ENCODE measurements at places on chromosomes 2 and 18.

DNA sequence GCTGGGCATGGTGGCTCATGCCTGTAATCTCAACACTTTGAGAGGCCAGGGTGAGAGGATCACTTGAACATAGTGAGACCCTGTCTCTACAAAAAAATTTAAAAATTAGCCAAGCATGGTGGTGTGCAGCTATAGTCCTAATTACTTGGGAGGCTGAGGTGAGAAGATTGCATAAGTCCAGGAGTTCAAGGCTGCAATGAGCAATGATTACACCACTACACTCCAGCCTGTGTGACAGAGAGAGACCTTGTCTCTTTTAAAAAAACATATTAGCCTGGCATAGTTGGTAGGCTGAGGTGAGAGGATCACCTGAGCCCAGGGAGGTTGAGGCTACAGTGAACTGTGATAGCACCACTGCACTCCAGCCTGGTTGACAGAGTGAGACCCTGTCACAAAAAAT is 13.7 kb downstream of the TRAPPC8 start:
- no peak for DNase-seq

DNA sequence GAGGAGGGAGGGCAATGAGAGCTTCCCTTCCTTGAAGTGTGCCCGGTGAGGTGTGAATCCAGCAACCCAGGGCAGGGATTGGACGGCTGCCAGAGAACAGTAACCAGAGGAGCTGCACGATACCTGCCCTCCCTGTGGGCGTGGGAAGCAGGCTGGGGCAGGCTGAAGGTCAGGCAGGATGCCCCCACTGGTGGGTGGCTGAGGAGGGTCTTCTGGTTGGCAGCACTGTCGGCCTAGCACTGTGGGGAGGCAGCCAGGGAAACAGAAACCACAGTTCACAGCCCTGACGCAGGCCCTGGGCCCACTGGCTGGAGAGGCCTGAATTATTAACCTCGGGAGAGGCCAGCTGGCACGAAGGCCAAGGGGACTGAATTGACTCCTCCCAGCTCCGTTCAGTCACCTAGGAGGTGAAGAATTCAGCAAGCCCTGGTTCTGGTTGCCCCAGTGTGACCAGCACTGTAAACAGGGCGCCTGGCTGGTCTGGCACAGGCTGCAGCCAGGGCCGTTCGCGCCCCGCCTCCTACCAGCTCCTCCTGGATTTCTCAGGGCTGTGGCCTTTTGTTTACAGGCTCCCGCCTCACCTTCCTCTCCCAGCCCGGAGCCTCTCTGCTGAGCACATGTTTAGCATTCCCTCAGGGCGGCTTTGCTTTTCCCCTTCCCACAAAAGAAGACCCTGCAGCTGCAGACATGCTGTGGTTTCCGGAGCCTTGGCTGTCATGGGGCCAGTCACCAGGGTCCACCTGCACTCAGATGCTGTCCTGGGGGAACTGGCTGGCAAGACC is 97.8 kb downstream of the B3GNT2 start:
- no peak for DNase-seq

- no peak for DNase-seq
Observed at GRCh38 chr2:158799181-158799580, 4.1 kb downstream of the DAPL1 start.

DNA sequence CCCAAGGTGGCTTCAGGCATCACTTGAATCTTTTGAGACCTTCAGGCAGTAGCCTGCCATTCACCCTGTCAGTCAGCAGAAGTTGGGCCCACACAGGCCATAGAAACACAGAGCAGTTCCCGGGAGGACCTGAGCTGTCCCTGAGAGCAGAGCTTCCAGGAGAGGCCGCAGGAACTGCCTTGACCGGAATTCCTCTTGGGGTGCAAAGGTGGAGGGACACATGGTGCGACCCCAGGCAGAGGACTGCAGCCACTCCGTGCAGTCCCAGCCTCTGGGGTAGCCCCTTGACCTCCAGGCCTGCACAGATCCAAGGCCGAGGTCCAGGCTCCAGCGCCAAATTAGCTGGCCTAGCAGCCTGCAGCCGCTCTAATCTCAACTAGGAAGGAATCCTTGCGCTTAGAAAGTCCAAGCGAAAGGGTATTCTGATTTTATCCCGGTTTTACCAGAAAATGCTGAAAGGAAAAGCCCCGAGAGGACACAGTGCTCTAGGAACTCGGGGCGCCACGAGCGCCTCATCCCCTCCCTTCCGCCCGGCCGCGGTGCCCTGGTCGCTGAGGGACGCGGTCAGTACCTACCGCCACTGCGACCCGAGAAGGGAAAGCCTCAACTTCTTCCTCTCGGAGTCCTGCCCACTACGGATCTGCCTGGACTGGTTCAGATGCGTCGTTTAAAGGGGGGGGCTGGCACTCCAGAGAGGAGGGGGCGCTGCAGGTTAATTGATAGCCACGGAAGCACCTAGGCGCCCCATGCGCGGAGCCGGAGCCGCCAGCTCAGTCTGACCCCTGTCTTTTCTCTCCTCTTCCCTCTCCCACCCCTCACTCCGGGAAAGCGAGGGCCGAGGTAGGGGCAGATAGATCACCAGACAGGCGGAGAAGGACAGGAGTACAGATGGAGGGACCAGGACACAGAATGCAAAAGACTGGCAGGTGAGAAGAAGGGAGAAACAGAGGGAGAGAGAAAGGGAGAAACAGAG is 5.4 kb downstream of the SIX2 start:
- no peak for DNase-seq

- DNase-seq: no peak
Observed at GRCh38 chr2:234976479-234977227, 24.8 kb downstream of the SH3BP4 start.

DNA sequence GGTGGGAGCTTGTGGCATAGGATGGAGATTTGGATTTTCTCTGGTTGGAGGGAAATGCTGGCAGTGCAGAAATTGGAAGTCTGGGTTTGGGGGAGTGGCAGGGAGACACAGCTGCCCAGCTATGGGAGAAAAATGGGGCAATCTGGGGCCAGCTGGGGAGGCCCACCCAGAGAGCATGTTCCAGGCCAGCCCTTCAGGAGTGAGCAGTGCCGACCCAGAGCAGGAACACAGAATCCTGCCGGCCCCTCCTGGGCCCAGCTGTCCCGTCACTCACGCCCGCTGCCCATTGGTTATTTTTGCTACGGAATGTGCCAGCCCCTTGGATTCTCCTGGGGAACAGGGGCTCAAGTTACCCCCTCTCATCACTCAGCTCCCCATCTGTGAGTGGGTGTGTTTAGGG is 4.9 kb downstream of the SPEG start:
- DNase-seq: no peak

DNA sequence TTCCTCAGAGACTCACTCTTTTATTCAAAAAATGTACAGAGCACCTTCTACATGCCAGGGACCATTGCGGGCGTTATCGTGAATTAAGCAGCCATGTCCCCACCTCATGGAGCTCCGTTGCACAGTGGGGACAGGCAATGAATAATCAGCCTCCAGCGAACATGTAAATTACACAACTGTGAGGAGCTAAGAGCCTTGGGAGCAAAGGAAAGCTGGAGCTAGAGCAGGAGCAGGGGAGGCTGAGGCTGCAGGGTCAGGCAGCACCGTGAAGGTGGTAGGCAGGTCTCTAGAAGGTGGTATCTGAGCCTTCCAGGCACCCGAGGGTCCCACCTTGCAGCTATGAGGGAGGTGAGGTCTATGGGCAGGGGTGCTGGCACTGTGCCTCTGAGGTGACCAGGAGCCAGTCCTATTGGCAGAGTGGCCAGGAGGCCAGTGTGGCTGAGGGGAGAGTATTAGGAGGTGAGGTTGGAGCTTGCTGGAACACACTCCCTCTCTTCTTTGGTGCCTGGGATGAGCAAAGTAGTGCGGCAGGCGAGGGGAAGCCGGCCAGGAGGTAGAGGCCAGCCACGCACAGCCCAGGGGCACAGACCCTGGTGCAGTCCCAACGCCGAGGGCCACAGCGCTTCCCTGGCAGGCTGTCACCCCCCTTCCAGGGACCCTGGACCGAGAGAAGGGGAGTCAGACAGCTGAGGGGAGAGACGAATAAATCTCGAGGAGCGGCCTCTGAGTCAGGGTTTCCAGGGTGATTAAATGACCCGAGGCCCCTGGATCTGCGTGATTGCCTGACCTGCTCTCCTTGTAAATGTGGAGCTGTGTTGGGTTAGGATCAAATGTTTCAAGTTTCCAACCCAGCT is 167.3 kb downstream of the SEPTIN10 start:
- no peak for DNase-seq

DNA sequence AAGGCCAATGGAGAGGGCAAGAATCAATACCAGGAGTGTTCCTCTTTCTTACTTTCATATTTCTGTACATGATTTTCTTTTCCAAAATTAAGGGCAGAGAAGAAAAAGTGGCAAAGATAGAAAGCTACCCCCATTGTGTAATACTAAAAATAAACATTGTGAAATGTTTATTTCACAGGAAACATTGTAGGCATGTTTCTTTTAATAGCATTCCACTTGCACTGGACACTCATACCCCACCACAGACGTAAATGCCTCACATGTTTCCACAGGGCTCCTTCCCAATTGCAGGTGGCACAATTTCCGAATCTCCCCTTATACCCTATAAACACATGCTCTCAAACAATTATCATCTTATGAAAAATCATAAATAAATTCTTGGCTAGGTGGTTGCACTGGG is 645.1 kb upstream of the SETBP1 start:
- no peak for DNase-seq

GRCh38 chr2:96789245-96789617 is 26.8 kb upstream of the CNNM3 start:
- DNase-seq: no peak

DNA sequence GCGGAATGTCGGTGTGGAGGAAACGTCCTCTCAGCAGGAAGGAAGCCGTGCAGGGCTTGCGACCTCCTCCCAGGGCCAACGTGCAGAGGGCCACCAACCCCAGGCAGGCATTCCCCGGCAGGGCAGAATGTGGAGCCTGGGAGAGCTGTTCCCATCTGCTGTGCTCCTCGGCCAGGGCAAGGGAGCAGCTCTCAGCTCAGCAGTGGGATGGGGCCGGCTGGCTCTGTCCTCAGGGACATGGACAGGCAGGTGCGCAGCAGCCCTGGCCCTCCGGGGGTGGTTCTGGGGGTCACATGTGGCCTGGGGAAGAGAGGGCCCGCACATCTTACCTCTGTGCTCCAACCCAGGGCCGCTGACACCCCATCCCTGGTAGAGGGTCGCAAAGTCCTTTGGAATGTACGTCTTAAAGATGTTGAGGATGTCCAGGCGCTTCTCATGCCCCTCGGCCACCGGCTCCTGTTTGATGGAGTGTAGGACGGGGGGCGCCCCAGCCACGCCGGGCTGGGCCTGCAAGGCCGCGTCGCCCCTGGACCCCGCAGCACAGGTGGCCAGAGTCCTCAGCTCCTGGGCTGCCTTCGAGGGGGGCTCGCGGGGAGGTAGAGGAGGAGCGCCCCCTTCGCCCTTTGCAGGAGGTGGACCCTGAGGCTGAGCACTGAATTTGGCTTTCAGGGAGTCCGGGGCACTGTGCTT is 116.4 kb downstream of the ZNF516 start:
- no peak for DNase-seq

GRCh38 chr18:26640541-26640940 is 92.2 kb upstream of the KCTD1 start:
- DNase-seq: no peak

- DNase-seq: no peak
Observed at GRCh38 chr2:50646226-50646625, 385.7 kb downstream of the NRXN1 start.

GRCh38 chr2:60947056-60947455 is 65.7 kb downstream of the REL start:
- DNase-seq: no peak

- DNase-seq: no peak
Observed at GRCh38 chr2:178114462-178114861, 2.2 kb downstream of the RBM45 start.

DNA sequence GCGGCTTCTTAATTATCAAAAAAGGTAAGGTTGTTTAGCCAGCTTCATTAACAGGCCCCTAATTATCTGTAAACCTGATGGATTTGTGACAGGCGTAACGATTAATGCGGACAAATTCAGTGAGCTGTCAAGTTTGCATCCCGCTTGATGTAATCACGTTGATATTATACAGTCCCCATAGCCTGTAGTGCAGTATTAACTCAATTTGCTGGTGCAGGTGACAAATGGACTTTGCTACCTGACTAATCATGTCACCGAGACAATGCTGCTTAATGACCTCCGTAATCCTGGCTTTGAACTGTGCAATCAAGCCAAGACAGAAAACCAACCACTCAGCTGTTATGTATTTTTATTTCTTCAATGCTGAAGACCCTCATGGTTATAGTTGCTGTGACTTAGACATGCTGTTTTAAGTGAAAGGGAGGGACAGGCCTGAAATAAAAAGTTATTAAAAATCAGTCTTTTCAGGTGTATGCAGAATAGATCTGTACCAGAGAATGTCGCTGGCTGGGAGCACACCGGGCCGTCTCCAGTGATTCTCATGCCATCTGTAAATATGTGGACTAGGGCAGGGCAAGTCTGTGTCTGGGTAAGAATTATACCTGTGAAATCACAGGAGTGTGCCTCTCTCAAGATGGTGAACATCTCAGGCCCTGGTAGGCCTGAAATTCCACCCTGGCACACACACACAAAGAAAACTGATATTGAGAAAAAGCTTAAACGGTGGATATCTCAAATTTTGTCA is 4.3 kb downstream of the TSHZ1 start:
- no peak for DNase-seq

DNA sequence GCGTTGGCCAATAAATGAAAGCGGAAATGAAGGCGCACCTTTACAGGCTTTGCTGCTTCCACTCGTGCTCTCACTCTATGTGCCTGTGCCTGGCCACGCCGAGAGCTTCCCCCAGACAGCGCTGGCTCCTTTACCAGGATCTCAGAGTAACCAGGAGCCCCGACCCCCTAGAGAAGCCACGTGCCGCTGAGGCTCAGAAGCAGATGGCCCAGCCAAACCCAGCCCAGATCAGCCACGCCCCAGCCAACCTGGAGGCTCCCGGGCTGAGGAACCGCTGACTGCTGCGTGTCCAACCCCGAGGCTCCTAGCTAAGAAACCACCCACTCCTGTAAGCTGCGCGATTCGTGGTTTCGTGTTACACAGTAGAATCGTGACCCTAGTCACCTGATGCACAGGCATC is 199.3 kb downstream of the NCK2 start:
- no peak for DNase-seq

GRCh38 chr2:53422979-53423378 is 344.6 kb upstream of the CHAC2 start:
- DNase-seq: no peak

GRCh38 chr2:176092270-176093144 is at the start of gene HOXD13:
HOXD13 (plus strand) TSS chr2:176092721; CDS start chr2:176092891, 170 bp downstream.
- no peak for DNase-seq

- no peak for DNase-seq
Observed at GRCh38 chr2:135475128-135475527, 55.9 kb downstream of the ZRANB3 start.

GRCh38 chr2:220277445-220277975 is 650.1 kb downstream of the SLC4A3 start:
- no peak for DNase-seq

GRCh38 chr18:72543357-72544055 is 636 bp downstream of the CBLN2 start:
- peak; percentile 2 for DNase-seq

- no peak for DNase-seq
Observed at GRCh38 chr2:55782528-55783173, 89.0 kb upstream of the PNPT1 start.

DNA sequence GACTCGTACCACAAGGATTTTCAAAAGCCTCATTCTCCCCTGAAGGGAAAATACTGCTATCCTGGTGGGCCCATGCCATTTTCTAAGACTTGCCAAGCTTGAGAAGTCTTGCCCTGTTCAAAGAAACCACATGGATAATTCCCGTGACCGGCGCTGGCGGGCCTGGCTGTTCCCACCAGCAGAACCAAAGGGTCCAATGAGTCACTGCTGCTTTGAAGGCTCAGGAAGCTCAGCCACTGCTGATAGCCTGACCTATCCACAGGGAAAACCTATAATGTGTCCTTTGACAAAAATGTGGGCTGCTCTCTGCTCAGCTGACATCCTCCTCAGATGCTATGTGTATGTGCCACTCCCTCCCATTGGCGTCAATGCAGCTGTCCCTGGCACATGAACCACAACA is 137.9 kb upstream of the RAB12 start:
- no peak for DNase-seq

Data from activated naive CD8-positive, alpha-beta T cell treated with anti-CD3 and anti-CD28 coated beads for 36 hours (primary cell).